Activated CD4-positive, alpha-beta T cell treated with anti-CD3 and anti-CD28 coated beads, Interleukin-2, amount 10 ng/mL, durations not matched to agents 7 days and 5 days (primary cell): ENCODE measurements at places on chromosomes 3 and 15.
A peak's percentile ranks its signal among the peaks of the same experiment; 100 is the strongest.

DNA sequence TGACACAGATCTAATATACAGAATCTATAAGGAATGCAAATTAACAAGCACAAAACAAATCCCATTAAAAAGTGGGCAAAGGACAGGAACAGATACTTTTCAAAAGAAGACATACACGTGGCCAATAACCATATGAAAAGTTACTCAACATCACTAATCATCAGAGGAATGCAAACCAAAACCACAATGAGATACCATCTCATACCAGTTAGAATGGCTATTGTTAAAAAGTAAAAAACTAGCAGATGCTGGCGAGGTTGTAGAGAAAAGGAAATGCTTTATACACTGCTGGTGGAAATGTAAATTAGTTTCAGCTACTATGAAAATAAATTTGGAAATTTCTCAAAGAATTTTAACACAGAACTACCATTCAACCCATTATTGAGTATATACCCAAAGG lies 50.7 kb downstream of the ADAMTS17 start:
- DNase-seq: no peak

GRCh38 chr15:71148048-71148447 lies 32.8 kb downstream of the THSD4 start:
- DNase-seq: no peak

GRCh38 chr3:123934250-123934649 lies 26.8 kb downstream of the CCDC14 start:
- no peak for DNase-seq

- no peak for DNase-seq
Observed at GRCh38 chr3:119347036-119347435, 52.9 kb downstream of the ARHGAP31 start.

DNA sequence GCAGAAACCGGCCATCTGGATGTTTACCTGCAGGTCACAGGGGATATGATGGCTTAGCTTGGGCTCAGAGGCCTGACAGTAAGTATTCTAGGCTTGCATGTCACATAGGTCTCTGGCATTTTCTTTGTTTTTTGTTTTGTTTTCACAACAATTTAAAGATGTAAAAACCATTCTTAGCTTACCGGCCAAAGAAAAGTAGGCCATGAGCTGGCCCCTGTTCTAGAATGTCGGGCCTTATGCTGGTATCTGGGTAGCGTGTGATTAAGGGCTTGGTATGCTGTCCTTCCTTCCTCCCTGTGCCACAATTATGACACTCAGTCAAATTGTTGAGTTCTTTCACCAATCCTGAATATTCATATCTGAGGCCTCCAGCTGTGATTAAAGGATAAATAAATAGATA lies 40.2 kb downstream of the C3orf85 start:
- DNase-seq: no peak

- DNase-seq: no peak
Observed at GRCh38 chr15:97978401-97979139, 18.1 kb downstream of the ARRDC4 start.

DNA sequence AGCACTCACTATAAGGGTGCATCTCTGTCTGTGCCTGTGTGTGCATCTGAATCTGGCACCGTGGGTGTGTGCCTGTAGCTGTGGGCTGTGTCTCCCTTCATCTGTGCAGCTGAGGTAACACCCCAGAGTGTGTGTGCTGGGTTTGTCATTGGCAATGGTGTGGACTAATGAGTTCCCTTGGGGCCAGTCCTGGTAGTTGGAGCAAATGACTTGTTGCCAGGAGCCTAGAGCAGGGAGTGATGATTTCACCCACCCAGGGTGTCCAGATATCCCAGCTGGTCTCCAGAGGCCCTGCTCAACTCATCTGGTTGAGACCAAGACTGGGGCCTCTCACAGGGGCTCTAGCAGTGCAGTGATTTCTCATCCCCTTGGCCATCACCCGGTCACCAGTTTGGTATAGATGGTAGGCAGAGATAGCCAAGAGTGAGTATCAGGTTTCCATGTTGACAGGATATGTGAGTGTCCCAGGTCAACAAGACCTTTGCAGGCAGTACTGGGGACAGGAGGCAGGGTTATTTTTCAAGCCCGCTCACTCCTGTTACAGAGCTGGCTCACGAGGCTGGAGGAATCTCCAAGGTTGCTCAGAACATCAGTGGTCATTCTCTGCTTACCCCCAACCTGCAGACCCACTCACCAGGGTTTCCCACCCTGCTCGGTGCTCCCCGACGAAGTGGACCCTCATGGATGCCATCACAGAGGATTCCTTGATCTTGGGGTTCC lies 4.1 kb upstream of the HDAC11 start:
- no peak for DNase-seq

DNA sequence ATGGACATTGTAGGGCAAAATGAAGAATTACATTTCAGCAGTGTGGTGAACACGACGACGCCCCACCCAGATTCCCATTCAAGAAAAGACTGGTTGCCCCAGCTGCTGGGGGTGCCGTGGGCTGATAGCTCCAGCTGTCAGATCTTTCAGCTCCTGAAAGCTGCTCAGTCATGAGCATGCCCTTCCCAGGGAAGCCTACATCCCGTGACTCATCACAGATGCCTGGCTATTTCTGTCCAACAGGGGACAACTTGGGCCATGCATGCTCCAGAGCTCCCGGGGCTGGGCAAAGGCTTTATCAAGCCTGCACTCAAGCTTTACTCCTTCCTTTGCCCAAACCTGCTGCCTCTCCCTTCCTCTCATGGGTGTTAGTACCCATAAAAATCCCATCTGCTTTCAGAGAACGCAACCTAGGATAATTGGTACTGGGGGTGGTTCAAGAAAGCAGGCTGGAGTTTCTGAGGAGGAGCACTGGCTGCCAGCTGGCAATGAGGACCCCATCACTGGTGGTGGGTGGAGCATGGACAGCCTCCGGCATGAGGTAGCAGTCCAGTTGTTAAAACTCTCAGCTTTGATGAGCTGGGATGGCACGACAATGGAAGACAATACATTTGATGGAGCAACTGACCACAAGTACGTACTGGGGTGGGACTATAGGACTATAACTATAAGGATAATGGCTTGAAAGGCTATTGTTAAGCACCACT lies 16.4 kb upstream of the ST8SIA2 start:
- DNase-seq: no peak

DNA sequence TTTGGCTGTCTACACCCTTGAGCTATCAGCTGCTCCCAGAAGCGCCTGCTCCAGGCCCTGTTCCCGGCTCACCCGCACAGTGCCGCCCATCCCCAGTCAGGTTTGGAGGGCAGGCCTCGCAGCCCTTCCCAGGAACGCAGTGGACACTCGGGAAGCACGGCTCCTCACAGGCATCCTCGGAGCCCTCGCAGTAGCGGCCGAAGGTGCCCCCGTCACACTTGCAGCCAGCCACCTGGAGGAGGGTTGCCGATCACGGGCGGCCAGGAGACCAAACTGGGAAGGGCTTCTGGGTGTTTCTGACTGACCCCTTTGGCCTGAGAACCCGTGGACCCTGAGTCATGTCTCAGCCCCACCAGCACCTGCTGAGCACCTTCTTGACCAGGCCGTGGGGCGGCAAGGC lies 33.4 kb downstream of the MUC20 start:
- DNase-seq: no peak

DNA sequence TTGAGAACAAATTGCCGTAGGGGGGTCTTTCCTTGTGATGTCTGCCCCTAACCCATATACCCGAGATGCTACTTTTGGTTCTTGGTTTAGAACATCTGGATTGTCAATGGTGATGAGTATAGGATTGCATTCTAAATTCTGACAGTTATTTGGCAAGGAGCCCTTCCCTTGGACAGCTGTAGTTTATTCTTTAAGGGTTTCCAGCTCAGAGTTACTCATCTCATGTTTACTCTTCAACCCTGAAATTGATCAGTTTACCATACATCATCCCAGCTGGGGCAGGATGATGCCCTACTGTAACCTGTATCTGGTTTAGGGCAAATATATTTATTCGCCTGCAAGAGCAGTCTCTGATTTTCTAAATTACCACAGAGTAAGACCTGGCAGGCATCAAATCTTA lies 85.7 kb upstream of the XCR1 start:
- no peak for DNase-seq

DNA sequence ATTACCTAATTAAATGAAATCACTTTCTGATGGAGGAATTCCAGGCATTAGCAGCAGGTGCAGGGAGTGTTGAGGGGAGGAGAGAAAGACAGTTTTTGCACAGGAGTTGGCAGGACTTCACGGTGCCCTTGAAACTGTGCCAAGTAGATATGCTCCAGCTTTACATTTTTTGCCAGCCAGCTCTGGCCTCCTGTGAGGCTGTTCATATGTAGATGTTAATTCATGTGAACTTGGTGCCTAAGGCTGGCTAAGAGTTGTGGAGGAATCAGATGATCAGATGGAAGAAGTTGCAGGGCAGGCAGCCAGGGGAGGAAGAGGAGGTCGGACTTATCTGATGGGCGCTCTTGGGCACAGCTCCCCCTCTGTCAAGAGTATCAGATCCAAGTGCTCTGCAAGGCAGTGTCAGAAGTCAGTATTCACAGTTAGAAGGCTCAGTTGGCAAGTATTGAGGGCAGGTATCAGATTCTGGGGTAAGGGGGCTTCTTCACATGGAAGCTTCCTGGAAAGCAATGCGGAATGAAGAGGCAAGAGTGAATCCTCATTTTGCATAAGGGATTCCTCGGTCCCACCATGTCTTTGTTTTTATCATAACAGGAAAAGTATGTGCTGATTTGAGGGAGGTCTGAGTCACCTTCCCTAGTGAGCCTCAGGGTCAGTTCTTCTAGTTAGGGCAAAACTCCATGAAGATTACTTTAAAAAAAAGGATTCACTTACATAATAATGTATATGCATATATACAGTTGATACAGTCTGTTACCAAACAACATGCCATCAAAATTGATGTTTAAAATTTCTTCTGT lies 172.6 kb upstream of the UMPS start:
- DNase-seq: no peak

GRCh38 chr15:68620721-68621527 lies 42.1 kb downstream of the CORO2B start:
- DNase-seq: no peak

- DNase-seq: no peak
Observed at GRCh38 chr15:25183581-25184251, 228.9 kb downstream of the SNRPN start.

DNA sequence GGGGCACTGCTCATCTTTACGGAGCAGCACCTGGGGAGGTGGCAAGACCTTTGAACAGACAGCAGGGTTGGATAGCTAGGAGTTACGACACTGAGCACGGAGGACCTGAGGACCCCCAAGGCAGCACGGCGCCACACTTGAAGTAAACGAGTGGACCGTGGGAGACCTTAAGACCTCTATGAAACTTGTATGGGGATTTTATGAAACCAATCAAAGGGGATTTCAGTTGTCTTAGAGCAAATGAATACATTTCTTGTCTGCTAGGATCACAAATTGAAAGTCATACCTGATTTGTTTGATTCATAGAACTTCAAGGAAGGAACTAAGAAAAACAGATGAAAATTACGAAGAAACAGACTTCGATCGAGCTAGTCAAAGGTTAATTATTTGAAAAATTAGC lies 281.2 kb downstream of the MECOM start:
- DNase-seq: no peak

DNA sequence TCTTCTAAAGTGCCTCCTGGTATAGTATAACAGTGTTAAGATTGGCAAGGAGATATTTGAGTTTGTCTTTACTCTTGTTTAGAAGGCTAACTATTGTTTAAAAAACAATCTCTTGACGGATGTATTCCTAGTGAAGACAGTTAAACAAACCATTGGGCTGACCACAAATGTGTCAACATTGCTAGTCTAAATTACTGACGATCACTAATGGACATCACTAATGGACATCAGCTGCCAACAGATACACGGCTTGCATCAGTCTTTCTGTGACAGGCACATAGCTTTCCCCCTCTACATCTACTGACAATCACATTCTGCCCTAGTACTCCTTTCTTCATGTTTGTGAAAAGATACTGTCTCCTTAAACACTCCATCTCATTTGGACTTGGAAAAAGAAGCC lies 57.1 kb upstream of the ETV5 start:
- DNase-seq: no peak

- no peak for DNase-seq
Observed at GRCh38 chr3:58654466-58654865, 12.1 kb downstream of the FAM3D start.

DNA sequence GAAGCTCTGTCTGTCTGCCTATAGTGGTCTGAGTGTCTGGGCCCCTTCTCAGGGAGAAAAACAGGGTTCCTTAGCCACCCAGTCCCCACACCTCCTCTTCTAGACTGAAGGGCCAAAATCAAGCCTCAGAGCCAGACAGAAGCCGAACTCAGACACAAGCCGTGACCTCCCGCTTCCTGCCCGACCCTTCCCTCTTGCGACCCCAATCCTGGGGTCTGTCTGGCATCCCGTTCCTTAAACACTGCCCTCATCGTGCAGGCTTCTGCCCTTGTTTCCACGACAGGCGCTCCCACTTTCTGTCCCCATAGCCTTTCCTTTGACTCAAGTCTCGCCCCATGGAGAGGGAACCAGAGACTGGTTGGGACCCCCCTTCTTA lies 32.3 kb downstream of the EPHB3 start:
- no peak for DNase-seq

DNA sequence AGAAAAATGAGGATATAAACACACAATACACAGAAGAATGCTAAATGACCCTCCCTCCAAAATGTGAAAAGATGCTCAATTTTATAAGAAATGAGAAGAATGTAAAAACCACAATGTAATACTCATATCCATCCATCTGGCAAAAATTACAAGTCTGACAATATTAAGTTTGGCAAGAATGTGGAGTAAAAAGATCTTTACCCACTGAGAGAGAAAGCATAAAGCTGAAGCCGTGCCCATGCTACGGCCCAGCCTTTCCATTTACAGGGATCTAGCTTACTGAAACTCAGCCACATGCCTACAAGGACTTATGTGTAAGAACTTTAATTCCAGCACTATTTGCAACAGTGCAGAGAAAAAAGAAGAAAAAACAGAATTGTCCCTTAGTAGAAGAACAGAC lies 42.9 kb downstream of the ATP13A3 start:
- no peak for DNase-seq

DNA sequence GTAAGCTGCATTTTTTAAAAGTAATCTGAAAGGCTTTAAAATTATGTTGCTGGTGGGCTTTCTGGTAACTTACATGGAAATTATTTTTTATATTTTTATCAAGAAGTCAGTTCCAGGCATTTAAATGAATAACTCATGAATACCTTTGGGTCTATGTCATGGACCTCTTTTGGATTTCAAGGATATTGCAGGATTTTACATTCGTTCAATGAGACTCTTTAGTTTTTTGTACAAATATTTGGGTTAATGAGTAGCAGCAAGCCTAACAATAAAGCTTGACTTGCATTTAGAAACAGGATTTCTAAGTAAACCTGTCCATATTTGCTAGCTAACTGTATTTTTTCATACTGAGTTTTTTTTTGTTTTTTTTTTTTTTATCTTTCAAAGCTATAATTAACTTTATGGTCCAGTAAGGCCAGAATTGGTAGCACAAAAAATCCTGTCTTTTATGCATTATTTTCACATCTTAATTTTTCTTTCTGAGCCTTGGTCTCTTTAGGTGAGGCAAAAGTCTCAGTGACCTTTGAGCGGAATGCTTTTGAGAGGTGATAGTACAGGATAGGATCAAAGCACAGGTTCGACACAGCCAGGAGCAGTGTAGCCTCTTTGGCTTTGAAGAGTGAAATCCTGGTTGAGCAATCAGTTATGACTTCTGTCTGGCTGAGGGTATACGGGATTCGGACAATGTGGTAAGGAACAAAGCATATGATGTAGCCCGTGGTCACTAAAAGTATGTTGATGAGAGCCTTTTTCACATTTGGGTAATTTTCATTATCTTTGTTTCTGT lies 4.8 kb downstream of the GPR171 start:
- DNase-seq: no peak

GRCh38 chr3:42159706-42160472 lies 68.7 kb downstream of the TRAK1 start:
- peak; percentile 65 for DNase-seq
